ENCODE measurements at places on chromosomes 7 and 10.

DNA sequence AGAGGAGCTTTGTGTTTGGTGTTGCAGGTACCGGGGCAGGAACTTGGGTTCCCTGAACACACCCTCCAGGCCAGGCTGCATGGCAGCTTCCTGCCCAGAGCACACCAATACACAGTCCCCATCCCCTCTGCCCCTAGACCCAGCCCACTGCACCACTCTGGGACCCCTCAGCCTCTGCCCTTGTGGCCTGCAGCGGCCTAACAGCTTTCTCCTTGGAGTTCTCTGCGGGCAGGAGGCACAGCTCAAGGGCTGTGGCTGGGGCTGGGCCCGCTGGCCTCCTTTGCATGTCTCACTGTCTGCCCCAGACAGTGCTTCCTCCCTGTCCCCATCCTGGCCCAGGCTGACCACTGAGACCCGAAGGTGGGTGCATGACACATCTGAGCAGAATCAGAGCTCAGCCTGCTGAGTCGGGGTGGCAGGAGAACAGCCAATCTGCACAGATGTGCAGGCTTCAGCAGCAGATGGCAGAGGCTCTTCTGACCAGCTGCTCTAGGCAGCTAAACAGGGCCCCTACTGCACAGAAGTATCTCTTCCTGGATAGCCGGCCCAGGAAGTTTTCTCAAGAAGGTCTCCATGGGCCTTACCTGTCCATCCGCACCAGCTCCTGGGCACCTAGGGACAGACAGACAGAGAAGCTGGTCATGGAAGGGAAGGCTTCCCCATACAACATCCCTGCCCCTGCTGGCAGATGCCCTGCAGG lies 20.8 kb downstream of the VSIR start:
- peak; percentile 30 for DNase-seq

DNA sequence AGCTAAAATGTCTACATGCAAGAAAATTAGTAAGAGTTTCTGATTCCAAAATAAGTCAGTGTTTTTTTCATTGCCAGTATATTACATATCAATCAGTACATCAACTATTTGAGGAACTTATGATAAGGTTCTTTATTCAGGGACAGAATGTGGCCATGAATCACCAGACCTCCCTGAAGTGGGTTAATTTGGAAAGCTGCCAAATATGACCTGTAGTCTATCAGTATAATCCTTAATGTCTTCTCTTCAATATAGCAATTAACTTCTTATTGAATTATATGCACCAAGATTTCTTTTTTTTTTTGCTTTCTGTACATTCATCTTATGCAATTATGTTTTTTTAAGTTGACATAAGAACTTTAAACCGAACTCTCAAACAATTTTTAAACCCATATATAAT lies 714.5 kb upstream of the POT1 start:
- no peak for DNase-seq

DNA sequence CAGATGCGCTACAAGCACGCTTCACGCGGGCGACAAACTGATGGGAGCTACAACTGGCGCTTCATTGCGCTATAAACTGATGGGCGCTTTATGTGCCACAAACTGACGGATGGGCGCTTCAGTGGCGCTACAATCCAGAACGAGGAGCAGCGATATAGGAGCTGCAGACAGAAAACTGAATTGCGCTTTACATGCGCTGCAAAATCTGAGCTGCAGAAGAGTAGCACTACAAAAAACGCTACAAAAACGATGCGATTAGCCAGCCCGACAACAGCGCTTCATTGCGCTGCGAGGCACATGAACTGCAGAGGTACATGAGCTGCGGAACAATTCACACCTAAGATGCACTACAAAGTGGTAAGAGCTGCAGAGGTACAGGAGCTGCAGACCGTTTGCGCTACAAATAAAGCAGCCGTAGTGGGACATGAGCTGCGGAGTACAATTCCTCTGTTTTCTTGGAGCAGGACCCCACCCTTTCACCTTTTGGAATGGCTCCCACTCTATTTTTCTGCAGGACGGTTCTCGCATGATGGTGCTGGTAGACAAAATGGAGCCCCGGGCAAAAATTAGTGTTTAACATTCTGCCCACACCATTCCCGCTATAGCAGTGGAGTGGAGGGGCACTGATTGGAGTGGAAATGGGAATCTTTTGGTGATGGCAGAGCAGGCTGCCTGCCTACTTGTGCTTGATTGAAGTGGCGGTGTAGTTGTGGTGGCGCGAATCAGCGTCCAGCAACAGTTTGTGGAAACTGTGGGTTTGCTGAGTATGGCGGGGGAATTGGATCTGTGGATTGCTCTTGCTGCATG lies 1.2 kb upstream of the SGCE start:
- peak; percentile 35 for DNase-seq

DNA sequence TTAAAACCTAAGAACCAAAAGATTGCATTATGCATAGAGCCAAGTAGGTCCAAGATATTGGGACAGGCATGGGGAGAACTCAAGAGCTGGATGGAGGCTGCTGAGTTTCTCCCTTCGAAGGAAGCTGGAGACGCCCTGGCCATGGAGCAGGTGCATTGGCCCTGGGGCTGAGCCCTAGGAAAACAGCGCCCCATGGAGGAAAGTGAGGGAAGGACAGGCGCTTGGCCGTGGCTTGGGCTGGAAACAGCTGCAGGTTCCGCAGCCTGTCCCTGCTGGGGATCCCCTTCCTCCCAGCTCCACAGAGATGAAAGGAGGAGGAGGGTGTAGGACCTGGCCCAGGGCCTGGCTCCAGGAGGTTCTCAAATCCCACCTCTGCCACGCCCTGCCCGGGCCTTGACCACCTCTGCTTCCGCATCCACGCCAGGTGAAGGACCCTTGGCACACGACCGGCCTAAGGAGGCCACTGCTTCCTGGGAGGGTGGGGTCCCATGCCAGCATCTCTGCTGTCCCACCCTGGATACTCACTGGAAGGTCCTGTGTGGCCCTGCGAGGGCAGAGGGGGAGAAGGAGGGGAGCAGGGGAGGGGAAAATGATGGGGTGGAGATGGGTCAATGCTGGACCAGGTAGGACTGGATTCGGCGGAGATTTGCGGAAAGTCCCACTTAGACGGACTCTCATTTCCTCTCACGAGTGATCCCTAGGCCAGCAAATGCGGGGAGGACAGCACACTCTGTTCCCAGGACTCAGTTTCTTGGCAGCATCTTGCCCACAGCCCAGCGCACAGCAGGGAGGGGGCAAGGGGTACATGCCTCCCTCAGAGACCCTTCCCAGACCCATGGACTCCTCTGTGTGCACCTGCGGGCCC lies 258.6 kb upstream of the TCERG1L start:
- DNase-seq = no peak

DNA sequence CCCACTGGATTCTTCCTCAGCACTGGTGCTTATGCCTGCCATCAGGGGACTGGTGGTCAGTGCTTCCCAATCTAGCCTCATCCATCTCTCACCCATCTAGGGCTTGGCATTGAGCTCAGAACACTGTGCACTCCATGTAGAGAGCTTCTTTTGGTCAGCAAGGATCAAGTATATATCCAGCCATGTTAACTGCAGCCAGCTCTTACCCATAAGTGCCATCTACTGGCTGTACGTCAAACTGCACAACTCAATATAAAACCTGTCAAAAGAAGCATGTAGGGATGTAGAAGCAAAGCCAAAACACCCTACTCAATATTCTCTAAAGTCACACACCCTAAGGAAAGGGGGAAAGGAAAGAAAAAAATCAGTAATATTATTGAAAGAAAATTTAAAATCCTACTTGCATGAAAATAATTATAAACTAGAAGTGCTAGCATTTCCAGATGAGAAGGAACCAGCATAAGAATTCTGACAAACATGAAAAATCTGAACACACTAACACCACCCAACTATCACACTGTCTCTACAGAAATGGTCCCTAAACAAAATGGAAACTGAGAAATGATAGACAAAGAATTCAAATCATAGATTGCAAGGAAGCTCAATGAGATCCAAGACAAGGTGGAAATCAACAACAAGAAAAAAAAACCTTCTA lies 531.1 kb upstream of the STEAP1 start:
- no peak for DNase-seq

DNA sequence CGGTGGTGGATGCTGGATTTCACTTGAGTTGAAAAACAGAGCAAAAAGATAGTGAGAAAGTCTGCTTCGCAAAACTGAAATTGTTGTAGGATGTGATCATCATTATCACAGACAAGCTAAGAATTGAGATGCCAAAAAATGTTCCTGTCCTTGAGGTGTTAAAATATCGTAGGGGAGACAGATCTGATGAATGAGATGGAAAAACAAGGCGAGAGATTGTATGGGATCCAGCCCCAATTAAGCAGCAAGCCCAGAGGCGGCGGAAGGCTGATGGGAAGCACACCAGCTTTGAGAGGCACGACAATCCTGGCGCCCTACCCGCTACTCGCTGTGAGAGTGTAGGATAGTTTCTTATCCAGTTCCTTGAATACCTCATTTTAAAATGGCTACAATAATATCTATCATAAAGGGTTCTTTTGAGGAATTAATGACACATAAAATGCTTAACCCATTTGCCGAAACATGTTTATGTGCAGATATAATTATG lies 131.1 kb upstream of the PTN start:
- no peak for DNase-seq

DNA sequence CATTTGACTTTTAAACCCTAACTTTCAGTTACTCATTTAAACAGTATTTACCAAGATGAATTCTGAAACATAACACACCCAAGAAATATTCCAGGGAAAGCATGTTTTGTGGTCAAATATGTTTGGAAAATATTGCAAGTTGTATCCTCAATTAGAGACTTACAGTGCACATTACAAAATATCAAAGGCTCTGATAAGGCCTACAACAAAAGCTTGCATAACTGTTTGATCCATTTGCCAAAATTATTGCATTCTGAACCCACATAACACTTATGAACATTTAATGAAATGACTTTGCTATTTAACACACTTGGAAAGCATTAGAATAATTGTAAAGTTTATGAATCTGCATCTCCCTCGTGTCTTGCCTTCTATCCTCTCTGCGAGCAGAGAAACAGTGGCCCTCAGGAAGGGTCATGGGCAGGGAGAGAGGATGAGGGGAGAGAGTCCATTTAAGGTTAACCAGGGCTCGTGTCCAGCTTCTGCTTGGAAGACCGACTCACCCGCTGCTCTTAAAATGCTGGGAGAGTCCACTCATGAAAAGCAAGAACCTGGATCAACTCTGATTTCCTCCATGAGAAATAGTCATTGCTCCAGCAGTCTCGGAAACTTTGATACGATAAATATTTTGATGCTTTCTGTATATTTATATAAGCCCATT lies 408.2 kb upstream of the ZMIZ1 start:
- DNase-seq = no peak

- no peak for DNase-seq
Measured at GRCh38 chr7:151088019-151088855, 2.0 kb downstream of the AGAP3 start.

DNA sequence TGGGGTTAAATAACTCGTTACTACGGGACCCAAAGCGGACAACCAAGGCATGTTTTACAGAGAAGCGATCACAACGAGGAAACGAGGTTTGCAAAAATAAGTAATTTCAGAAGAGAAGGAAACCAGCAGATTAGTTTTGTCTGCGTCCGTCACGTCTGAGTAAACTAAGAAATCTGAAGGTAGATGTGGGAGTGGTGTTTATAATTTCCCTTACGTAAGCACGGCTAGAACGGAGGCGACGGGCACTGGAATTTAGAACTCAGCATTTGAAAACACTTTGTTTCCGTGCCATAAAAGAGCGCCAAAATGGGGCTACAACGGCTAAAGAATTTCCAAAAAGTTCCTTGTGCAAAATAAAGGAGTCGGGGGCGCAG lies 718 bp upstream of the UMAD1 start:
- DNase-seq = no peak

DNA sequence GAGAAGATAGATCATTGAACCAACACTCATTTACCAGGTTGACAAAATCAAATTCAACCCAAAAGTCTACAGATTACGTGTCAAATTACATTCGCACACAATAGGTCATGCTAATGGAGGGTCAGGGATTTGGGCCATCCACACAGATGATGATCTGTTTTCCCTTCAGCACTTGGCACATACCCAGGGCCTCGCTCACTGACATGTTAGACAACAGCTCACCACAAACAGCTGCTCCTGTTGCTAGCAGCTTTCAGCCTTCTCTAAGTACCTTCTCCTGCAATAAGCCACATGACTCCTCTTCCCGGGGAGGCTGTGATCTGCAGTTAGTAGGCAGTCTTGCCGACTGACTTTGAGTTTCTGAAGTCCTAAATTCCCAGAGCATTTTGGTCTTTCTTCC lies 18.4 kb downstream of the NKX2-3 start:
- DNase-seq = no peak

GRCh38 chr10:16799621-16800020 lies 17.6 kb downstream of the RSU1 start:
- no peak for DNase-seq

DNA sequence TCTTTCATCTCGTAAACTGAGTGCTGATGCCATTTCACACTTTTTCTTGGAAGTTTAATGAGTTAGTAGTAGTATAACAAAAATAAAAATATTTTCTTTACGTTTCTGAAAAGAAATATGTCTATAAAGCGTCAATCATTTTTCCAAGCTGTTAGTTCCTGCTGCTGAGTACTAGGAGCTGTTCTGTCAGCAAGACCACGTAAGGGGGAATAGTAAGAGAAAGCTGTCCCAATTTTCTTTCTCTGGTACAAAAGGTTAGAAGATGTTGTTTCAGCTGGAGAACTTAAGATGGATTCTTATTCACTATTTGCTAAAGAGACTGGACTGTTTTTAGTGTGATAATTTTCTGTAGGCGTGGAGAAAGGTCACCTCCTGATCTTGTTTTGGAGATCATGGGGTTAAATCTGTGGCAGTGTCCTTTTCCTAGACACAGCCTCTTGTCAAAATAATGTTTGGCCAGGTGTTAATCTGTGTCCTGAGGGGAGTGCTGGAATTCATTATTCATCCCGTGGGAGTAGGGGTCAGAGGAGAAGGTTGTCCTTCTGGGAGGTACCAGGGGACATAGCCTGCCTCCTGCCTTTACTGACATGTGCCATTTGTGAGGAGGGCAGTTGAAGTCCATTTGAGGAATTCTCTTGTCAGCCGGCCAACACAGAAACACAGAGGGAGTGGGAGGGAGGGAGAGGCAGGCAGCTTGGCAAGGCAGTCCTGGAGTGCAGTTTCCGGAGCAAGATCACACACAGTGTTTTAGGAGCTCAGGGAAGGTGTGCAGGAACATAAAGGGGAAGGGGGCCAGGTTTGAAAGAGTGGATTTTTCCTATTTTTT lies 368.7 kb downstream of the AUTS2 start:
- DNase-seq = no peak

GRCh38 chr7:84060760-84061261 lies 133.8 kb downstream of the SEMA3A start:
- no peak for DNase-seq

GRCh38 chr10:123150986-123151736 lies 3.0 kb upstream of the BUB3 start:
- DNase-seq = peak; percentile 54

- no peak for DNase-seq
Measured at GRCh38 chr7:35570937-35571336, 124.0 kb downstream of the HERPUD2 start.

Data from glutamatergic neuron (in vitro differentiated cells).